Natural killer cell (primary cell): ENCODE measurements at places on chromosomes 2 and 18. TPM values are rescaled to one million over a fixed set of nuclear protein-coding genes. Genes with fewer than 3 reads are reported as not detected.
A peak's percentile ranks its signal among the peaks of the same experiment; 100 is the strongest.

DNA sequence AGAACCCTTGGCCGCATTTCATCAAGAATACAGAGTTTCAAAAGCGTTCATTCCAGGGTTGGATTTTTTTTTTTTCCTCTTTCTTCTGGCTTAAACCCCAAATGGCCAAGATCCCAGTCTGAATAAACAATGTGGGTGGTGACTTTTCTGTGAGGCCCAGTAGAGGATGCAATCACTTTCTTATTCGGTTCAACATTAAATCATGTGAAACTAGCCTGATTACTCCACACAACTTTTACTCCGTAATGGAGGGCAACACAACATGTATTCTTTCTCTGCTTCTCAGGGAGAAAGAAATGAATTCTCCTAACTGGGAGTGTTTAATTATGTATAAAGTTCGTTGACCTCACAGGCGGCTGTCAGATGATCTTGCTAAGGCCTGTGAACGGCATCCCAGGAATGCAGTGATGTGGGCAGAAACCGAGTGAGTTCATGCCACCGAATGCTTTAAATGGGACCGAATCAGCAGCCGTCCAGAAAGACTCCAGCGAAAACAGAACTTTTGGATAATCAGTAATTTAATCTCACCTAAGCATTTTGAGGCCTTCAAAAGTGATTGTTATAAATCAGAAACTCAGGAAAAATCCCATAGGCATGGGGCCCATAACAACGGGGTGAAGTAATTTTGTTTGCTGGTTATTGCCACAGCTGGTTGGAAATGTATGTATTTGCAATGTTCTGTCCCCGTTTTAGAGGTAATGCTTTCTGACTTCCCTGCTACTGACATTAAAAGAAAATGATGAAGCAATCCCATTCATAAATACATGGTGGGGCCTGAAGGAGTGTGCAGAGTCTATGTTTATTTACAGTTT lies 81.5 kb downstream of the BCL2 start:
- H3K27ac ChIP-seq, result no peak overlapping the region
- no peaks in the 10 kb centered on the region for H3K27me3 ChIP-seq
- no peak for DNase-seq
- H3K4me3 ChIP-seq, result no peak overlapping the region
- no peaks in the 10 kb centered on the region for H3K36me3 ChIP-seq
- H3K4me1 ChIP-seq, result peaks cover 6% of the 10 kb centered on the region

- H3K4me1 ChIP-seq, result peaks cover 31% of the 10 kb centered on the region
- peaks cover 67% of the 10 kb centered on the region for H3K27me3 ChIP-seq
- peak within 1 kb of the TSS; percentile 12 for H3K4me3 ChIP-seq
Measured at GRCh38 chr2:45009303-45009927, at the start of gene SIX2. TSS of gene SIX2 (minus strand) at chr2:45009452. CDS start at chr2:45009110, 342 bp downstream.

DNA sequence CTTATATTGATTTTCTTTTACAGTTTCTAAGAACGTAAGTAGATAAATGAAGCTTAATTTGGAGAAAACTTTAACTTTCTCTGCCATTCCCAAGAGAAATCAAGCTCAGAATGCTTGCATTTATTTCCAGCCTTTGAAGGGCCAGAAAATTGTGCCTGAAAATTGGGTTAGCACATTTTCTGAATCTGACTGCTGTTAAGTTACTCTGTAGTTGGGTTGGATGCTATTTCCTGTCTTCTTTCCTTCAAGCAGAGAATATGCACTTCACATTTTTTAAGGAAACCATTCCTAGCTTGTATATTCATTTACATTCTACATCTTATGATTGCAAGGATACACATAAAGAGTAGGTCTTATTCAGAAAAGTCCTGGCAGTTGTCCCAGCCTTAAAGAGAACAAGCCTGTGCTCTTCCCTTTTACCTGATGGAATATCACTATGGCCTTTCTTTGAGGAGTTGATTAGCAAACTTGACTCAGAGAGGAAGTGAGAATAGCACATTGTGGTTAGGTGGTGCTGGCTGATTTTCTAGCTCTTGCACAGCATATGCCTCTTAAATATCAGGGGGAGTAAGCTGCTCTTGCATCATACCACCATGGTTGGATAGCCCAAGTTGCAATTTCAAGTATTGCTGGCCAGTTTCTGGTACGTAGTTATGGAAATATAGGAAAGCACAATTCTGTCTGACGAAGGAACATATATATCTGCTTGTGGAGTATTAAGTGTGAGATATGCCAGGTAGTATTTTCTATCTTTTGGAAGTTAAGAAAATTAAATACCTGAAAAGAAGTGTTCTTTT lies 133.7 kb downstream of the COMMD1 start:
- DNase-seq, result no peak
- no peak overlapping the region for H3K4me3 ChIP-seq
- H3K4me1 ChIP-seq, result peaks cover 4% of the 10 kb centered on the region
- no peaks in the 10 kb centered on the region for H3K27me3 ChIP-seq
- no peaks in the 10 kb centered on the region for H3K36me3 ChIP-seq

- DNase-seq, result no peak
- H3K27ac ChIP-seq, result no peak overlapping the region
- peaks cover 9% of the 10 kb centered on the region for H3K36me3 ChIP-seq
- H3K4me3 ChIP-seq, result no peak overlapping the region
Measured at GRCh38 chr2:157324331-157324843, 1.2 kb downstream of the ERMN start.

- no peak for DNase-seq
- no peak overlapping the region for H3K4me3 ChIP-seq
- no peaks in the 10 kb centered on the region for H3K27me3 ChIP-seq
- H3K36me3 ChIP-seq, result no peaks in the 10 kb centered on the region
- no peaks in the 10 kb centered on the region for H3K4me1 ChIP-seq
- H3K27ac ChIP-seq, result no peak overlapping the region
Measured at GRCh38 chr2:205461678-205462665, 220.3 kb upstream of the NRP2 start.

GRCh38 chr2:188979187-188980114 lies 5.3 kb downstream of the COL3A1 start:
- no peaks in the 10 kb centered on the region for H3K4me1 ChIP-seq
- H3K4me3 ChIP-seq, result no peak overlapping the region
- no peaks in the 10 kb centered on the region for H3K27me3 ChIP-seq
- no peaks in the 10 kb centered on the region for H3K36me3 ChIP-seq

The GALNT13 gene
- not detected for total RNA-seq

The SERPINB3 gene
- total RNA-seq, result not detected
